ENCODE measurements at places on chromosomes 3 and 15.

- DNase-seq, result no peak
Observed at GRCh38 chr3:83625261-83625660, 1333.5 kb upstream of the CADM2 start.

- DNase-seq, result no peak
Observed at GRCh38 chr15:42483677-42484076, 7.3 kb downstream of the ZNF106 start.

DNA sequence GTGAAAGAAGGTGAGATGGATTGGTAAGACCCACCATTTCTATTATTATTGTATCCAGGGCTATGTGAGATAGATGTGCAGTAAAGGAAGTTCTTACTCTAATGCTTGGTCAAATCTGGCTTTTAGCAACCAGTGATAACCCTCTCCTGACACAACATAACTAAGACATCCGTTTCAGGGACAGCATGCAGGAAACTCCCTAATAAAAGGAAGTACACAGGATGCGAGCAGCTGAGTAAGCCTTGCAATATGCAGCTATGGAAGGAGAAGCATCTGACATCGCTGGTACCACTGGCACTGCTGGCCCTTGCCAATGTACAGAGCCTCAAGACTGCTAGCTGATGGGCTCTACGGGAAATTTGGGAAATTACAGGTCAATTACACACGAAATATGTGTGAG lies 662.3 kb downstream of the NR2F2 start:
- DNase-seq, result no peak

GRCh38 chr15:43872416-43873020 lies 45.7 kb downstream of the WDR76 start:
- DNase-seq, result no peak

- no peak for DNase-seq
Observed at GRCh38 chr3:32315441-32315840, 76.2 kb upstream of the CMTM7 start.

DNA sequence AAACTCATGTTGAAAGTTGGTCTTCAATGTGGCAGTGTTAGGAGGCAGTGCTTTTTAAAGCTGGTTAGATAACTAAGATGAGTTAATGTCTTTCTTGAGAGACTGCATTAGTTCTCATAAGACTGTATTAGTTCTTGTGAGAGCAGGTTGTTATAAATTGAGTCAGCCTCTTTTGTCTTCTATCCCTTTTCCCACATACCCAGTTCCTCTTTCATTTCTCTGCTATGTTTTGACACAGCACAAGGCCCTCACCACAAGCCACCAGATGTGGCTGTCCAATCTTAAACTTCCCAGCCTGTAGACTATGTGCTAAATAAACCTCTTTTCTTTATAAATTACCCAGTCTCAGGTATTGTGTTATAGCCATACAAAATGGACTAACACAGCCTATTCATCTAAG lies 94.6 kb upstream of the SNTN start:
- DNase-seq, result no peak

GRCh38 chr15:53434174-53434678 lies 325.2 kb downstream of the WDR72 start:
- DNase-seq, result no peak

GRCh38 chr15:31468911-31469785 lies 142.5 kb downstream of the KLF13 start:
- DNase-seq, result no peak

- DNase-seq, result no peak
Observed at GRCh38 chr3:107082527-107082926, 294.7 kb upstream of the CCDC54 start.

- no peak for DNase-seq
Observed at GRCh38 chr3:53680028-53680427, 166.2 kb downstream of the CHDH start.

GRCh38 chr15:81604713-81605112 lies 230.7 kb upstream of the TMC3 start:
- no peak for DNase-seq

- no peak for DNase-seq
Observed at GRCh38 chr15:101183931-101184305, 67.9 kb downstream of the CHSY1 start.

DNA sequence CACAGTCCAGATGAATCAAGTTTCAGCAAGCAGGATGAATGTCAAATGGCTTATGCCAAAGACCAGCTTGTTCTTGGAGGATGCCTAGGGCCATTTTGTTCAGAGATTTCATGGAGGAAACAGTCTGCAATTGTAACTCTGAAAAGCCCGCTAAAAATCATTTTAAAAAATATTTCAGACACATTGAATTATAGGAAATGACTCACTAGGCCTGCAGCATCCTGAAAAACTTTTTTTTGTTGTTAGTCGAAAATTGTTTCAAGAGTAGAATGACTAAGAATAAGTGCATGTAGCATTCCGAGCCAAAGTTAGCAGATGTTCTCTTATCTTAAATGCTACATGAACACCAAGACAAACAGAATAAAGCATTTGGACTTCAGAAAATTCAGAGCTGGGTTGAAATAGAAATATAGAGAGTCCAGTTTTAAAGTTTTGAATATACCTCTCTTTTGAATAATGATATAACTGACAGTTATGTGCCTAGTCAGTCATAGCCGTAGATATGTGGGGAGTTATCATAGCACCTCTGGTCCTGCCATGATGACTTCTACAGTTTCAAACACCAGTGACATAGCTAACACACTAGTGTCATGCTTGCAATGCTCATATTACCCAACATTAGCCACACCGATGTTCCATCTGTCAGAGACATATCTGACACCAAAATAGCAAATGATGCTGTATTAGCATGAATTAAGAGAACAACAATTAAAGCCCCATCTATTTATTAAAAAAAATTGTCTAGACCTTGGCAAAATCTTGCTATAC lies 1462.8 kb upstream of the GBE1 start:
- no peak for DNase-seq

DNA sequence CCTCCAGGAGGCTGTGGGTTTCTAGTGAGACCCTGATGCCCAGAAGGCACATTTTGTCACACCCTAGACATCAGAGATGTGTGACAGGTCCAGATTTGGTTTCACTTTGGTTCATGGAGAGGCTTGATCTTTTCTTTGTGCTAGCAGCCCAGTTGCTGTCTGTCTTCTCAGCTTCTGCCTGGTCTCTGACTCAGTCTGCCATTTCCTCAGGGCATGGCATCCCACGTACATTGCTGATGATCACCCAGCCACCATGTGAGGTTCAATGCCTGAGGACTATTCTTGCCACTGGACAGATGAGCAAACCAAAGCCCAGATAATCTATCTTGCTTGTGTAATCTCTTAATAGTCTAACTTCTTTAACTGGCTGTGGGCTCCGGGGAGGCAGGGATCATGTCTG lies 144.9 kb upstream of the MRPS22 start:
- DNase-seq, result no peak

DNA sequence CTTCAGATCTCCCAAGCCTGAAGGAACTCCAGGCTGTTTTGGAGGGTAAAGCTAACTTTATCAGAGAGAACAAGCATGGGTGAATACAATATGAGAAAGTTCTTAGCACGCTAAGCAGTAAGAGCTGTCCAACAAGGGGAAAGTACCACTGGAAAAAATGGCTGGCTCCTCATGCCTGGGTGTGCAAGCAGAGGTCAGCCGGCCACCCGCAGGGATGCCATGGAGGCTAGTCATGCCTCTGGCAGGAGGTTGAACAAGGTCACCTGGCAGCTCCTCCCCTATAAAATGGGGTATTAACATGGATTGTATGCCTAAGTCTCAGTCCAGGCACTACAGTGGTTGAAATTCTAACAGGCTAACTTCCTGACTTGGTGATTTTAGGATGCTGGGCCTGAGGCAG lies 75.4 kb upstream of the SLC6A1 start:
- no peak for DNase-seq

DNA sequence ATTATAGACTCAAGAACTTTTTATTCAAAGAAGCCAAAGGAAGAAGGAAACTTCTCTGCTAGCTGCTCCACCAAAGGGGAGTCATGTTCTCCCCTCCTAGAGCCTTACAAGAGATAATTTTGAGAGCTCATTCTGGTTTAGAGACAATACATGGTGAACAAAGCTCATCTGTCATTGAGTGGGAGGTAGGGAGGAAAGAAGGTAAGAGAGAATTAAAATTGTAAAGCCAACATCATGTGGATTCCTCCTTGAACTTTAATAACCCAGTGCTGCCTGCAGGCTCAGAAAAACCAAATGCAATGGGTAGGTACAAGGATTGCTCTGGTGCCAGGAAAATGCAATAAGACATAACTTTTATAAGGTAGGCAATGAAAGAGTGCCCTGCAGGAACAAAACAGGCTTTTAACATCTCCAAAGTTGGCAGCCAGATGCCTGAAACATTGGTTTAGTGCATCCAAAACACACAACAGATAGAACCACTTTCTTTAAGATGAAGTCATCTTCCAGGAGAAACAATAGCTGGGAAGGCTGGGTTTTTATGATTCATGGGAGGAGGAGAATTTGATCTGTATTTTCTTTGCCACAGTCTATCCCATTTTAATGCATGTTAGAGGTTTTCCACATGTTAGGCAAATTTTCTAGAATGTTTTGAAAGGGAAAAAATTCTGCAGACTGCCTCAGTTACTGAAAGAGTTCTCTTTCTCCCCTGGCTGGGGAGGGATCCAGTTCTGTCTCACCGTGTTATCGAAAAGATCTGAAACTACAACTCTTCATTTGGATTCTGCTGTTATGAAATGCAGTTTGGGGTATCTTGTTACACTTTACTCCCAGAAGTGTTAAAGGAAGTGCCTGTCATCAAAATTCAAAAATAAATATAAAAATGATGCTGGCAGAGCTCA lies 11.3 kb upstream of the ARHGEF3 start:
- DNase-seq, result no peak

DNA sequence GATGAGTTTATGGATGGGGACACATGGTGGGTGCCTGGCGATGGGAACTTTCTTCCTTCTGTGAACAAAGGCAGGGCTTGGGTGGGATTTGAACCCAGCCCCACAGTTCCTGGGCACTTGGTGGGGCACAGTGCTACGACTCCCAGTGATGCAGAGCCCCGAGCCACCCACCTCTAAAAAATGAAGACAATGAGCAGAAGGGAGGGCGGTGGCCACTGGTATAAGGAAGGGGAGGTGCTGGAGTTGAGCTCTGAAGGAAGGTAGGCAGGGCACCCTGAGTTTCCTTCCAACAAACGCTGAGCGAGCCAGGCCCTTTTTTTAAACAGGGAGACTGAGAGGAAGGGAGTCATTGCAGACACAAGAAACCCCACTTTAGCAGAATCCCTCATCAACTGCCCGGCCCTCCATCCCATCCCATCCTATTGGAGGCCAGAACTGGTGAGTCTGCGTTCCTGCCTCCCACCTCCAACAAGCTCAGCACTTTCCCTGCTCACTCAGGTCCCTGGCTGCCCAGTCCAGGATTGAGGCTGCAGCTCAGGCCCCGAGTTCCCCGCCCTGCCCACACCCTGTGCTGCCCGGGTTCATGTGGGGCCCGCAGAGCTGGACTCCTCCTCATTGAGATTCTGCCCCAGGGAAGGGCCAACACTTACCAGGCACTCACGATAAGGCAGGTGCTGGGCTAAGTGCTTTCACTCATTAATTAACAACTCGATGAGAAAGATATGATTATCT lies 57.3 kb downstream of the LINGO1 start:
- no peak for DNase-seq

- no peak for DNase-seq
Observed at GRCh38 chr3:119751423-119751822, 30.5 kb upstream of the NR1I2 start.

DNA sequence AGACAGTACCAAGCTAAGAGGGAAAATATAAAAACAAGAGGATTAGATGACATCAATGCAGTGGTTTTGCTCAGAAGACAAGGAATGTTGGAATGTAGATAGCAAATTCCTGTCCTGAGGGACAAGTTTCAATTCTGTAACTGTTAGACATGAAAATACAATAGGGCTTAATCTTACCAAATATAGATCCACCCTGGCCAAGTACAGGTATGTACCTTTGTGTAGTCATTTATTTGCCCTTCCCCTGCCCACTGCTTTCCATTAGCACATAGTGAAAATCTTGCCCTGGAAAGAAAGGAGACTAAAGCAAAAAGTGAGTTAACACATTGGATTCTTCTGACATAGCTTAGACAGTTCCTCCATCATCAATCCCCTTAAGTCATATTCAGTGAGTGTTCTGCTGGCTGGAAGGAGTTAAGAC lies 389.0 kb upstream of the THBS1 start:
- no peak for DNase-seq

DNA sequence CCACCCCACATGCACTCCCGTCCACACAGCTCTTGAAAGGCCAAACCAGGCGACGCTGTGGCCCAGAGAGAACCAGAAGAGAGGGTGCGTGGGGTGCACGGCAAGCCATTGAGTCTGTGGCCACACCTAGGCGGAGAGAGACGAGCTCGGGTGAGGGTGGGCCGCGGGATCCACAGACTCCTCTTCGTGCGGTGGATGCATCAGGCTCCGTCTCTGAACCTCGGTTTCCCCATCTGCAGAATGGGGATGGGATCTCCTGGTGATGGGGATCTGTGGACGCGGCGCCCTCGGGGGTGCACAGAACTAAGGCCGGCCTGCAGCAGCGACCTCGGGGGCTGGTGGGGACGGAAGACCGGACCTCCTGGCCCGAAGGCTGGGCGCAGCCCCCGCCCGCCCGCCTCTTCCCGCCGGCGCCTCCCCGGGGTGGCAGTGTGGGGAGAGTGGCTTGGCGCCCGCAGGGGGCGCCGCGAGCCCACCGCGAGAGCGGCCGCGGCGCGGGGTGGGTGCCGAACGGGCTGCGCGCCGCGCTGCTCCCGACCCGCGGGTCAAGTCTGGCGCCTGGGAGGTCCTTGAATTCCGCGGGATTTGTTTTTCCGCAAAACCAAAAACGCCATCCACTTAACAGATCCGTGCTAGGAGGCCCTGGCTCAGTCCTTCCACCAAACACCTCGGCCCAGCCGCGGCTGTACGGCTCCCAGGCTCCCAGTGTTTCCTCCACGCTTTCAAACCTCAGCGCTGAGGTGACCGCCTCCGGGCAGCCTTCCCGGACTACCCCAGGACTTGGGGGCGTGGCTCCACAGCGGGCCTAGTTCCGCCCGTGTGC lies 13.2 kb upstream of the ADPGK start:
- peak; percentile 50 for DNase-seq

GRCh38 chr3:133119176-133119575 lies 81.0 kb downstream of the TMEM108 start:
- DNase-seq, result no peak

- no peak for DNase-seq
Observed at GRCh38 chr3:24164967-24165602, 220.0 kb downstream of the NR1D2 start.

GRCh38 chr3:31425401-31425800 lies 107.3 kb upstream of the STT3B start:
- DNase-seq, result no peak
